ENCODE measurements at places on chromosomes 2 and 18. TPM values are rescaled to one million over a fixed set of nuclear protein-coding genes. Genes with fewer than 3 reads are reported as not detected.

OTOS gene
- total RNA-seq = not detected

ZSWIM2 gene
- total RNA-seq = not detected

GREB1L gene
- 0.40 TPM for total RNA-seq

SLC35G4 gene
- total RNA-seq = not detected

- no peak for DNase-seq
These were observed 8.4 kb downstream of the CASP10 start for GRCh38 chr2:201191132-201191875.

DNA sequence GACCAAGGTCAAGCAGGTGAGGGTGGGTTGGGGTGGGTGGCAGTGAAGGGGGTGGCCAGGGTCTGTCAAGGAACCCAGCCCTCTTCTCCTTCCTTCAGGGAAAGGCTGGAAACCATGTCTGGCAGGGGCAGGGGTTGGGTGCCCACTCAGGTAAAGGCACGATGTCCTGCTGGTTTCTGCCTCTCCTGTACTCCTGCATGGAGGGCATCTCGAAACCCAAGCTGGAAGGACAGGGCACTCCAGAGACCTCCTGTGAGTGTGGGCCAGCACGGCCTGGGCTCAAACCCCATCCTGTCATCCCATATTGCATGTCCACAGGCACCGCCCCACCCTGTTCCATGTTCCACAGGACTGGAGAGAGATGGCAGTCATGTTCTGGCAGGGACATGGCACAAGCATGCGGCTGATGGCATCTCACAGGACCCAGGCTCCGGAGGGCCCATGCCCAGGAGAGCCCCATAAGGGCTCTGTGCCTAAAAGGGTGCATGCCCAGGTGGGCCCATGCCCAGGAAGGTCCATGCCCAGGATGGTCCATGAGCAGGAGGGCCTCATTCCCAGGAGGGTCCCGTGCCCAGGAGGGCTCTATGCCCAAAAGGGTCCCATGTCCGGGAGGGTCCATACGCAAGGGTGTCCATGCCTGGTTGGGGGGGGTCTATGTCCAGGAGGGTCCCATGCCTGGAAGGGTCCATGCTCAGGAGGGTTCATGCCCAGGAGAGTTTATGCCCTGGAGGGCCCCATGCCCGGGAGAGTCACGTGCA, 6.4 kb downstream of the GPR35 start:
- no peak for DNase-seq

GRCh38 chr2:104562537-104562936, 291.4 kb upstream of the POU3F3 start:
- DNase-seq = no peak

DNA sequence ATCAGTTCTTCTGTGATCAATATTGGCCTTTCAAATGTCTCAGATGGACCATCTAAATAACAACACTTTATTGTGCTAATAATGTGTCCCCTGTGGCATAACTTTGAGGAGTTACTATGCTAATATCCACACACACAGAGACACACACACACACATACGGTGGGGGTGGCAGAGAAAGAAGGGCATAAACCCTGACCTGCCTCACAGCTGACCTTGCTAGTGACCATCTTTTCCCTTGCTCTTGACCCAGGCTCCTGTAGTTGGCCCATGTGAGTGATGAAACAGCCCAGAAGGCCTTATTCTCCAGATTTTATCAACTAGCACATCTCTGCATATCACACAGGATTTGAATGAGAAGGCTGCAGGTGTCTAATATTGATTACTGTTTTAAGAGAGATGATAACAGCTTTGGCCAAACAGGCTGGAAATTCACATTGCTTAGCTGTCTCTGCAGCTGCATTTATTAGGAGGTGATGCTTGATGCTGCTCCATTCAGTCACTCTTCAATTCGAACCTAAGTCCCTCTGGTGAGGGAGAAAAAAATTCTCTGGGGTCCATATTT, 176.4 kb downstream of the ACTR3 start:
- no peak for DNase-seq
